Myometrial cell (primary cell): ENCODE measurements at places on chromosomes 12 and 14. TPM values are rescaled to one million over a fixed set of nuclear protein-coding genes. Genes with fewer than 3 reads are reported as not detected.

PITPNM2 gene
- 2.9 and 4.6 TPM in 2 replicates for total RNA-seq

C12orf60 gene
- total RNA-seq: 1.4 and 1.9 TPM in 2 replicates

FGF6 gene
- not detected in 2 replicates for total RNA-seq

ERBB3 gene
- total RNA-seq: 0.35 TPM in 1 of 2 replicates, not detected in the other

MED6 gene
- total RNA-seq: 18.2 and 20.4 TPM in 2 replicates

HVCN1 gene
- 13.3 and 21.3 TPM in 2 replicates for total RNA-seq

ZNF140 gene
- 8.2 and 8.9 TPM in 2 replicates for total RNA-seq

PLA2G1B gene
- not detected in 2 replicates for total RNA-seq

LTB4R2 gene
- total RNA-seq: 0.18 and 1.4 TPM in 2 replicates

CLEC1A gene
- not detected in 2 replicates for total RNA-seq

ITGB7 gene
- total RNA-seq: 0.71 TPM in 1 of 2 replicates, not detected in the other

NKX2-1 gene
- total RNA-seq: not detected in 2 replicates

SLC25A21 gene
- 1.2 and 2.0 TPM in 2 replicates for total RNA-seq

CPSF2 gene
- 38.6 and 58.0 TPM in 2 replicates for total RNA-seq

AVPR1A gene
- total RNA-seq: not detected in 2 replicates

RD3L gene
- total RNA-seq: not detected in 2 replicates

CRIP2 gene
- 82.4 and 122 TPM in 2 replicates for total RNA-seq

TGM1 gene
- 0.35 and 4.0 TPM in 2 replicates for total RNA-seq

MYBPC1 gene
- total RNA-seq: not detected in 2 replicates

SAMD4A gene
- total RNA-seq: 13.8 and 16.1 TPM in 2 replicates

TMEM179 gene
- total RNA-seq: 0.35 TPM in 1 of 2 replicates, not detected in the other

BATF gene
- total RNA-seq: not detected in 2 replicates

LYZ gene
- total RNA-seq: not detected in 2 replicates

PPM1A gene
- total RNA-seq: 12.9 and 23.6 TPM in 2 replicates

NRXN3 gene
- total RNA-seq: 2.1 and 2.9 TPM in 2 replicates

SLC7A8 gene
- 6.9 and 13.1 TPM in 2 replicates for total RNA-seq

KRT72 gene
- not detected in 2 replicates for total RNA-seq

HAL gene
- not detected in 2 replicates for total RNA-seq

IQSEC3 gene
- total RNA-seq: not detected in 2 replicates

SLC6A15 gene
- total RNA-seq: 7.2 and 12.1 TPM in 2 replicates

LRRC10 gene
- total RNA-seq: not detected in 2 replicates

ZC3H10 gene
- total RNA-seq: 2.6 and 4.8 TPM in 2 replicates

SPTSSA gene
- 8.9 and 11.5 TPM in 2 replicates for total RNA-seq

PRIMA1 gene
- total RNA-seq: not detected in 2 replicates

PKP2 gene
- 6.3 and 6.9 TPM in 2 replicates for total RNA-seq
